ENCODE measurements at places on chromosomes 3 and 15.

DNA sequence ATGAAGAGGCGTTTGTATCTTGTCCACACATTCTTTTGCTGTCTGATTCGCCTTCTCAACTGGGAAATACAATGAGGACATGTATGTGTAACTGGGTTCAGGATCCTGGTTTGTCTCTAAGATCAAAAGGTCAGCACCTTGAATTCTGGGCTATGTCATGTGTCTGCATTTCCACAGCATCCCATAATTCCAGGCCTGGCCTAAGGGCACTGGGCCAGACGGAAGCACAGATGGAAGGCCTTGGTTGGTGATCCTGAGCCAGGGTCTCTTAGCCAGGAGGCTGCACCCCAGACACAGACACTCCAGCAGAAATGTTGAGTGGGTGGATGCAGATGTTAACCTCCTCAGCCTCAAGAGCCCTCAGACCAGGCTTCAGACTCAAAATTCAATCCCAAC is 23.7 kb upstream of the HERC1 start:
- no peak for DNase-seq

GRCh38 chr3:51500632-51501131 is 867 bp upstream of the DCAF1 start:
- DNase-seq: peak; percentile 27

- DNase-seq: no peak
Measured at GRCh38 chr3:152309535-152310307, 41.0 kb downstream of the MBNL1 start.

- DNase-seq: no peak
Measured at GRCh38 chr15:27884726-27885125, 214.4 kb downstream of the OCA2 start.

GRCh38 chr3:119340446-119340845 is 46.3 kb downstream of the ARHGAP31 start:
- no peak for DNase-seq

DNA sequence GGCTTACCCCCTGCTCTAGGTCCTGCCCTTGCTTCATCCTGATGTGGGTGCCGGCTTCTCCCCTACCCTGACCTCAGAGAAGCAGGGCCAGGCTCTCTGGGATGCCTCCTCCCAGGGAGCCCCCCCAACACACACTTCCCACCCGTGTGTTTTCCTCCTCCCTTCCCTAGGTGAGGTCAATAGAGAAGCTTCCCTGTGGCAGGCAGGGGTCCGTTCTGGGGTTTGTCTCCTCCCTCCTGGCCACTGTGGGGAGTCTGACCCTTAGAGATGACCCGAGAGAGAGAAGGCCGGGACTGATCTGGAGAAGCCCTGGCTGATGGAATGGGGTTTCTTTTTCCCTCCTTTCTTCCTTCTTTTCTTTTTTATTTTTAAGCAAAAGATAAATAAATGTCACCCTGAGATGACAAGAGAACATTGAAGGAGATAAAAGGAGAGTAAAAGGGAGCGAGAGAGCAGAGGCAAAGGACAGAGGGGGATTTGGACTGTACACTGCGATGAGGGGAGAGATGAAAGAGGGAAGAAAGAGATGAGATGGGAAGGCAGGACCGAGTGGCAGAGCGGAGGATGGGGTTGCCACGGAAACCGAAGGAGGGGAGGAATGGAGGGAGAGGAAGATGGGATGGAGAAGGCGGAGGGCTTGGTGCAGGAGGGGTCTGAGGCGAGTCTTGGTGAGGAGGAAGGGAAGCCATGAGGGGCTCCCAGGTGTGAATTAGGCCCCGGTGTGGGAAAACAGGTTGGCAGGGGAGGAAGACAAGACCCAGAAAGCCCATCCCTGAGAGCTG is 48.4 kb downstream of the IDH2 start:
- no peak for DNase-seq

DNA sequence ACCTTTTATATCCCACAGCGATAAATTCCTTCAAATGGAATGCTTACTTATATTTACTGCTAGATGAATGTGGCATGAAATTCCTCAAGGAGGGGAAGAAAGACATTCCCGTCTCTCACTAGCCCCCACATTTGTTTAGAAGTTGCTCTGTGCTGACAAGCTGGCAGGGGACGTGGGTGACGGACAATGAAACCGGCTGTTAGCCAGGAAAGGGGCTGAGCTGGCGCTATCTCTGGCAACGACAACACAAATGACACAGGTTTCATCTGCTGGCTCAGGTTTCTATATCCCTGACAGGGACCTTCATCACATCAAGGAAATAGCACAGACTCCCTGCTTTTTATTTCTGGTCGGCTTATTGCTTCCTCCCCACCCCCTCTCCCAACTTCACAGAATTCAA is 15.8 kb downstream of the RUVBL1 start:
- peak; percentile 69 for DNase-seq

- peak; percentile 37 for DNase-seq
Measured at GRCh38 chr3:141241616-141242376, 10.2 kb downstream of the PXYLP1 start.

GRCh38 chr15:51161491-51162220 is 67.0 kb upstream of the TNFAIP8L3 start:
- no peak for DNase-seq

DNA sequence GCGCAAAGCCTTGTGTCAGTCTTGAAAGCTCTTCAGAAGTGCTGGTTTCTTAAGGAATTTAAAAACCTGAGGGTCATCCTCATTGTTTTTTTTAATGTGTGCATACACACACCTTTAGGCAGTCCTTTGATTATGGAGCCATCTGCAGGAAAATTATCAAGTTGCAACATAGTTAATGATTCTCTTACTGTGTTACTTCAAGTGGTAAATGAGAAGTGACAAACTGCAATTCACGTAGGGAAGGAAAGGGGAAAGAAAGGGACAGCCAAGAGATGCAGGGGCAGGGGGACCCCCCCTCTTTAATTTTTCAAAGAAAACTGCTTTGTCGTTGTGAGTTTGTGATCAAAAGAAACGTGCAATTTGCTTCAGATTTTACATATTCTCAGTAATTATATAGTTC is 162.4 kb upstream of the CGNL1 start:
- no peak for DNase-seq

- DNase-seq: no peak
Measured at GRCh38 chr3:52982839-52983238, 63.0 kb downstream of the SFMBT1 start.

DNA sequence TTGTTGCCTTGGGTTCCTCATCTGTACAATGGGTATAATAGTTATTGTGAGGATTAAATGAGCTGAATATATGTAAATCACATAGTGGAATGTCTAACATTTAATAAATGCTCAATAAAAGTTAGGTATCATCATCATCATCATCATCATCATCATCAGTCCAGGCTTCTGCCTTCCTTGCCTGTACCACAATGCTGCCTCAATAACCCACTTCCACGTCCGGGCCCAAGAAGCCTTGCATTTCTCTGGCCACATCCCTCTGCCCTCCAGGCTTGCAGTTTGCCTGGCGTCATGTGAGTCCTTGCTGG is 137.4 kb downstream of the THSD4 start:
- DNase-seq: no peak

DNA sequence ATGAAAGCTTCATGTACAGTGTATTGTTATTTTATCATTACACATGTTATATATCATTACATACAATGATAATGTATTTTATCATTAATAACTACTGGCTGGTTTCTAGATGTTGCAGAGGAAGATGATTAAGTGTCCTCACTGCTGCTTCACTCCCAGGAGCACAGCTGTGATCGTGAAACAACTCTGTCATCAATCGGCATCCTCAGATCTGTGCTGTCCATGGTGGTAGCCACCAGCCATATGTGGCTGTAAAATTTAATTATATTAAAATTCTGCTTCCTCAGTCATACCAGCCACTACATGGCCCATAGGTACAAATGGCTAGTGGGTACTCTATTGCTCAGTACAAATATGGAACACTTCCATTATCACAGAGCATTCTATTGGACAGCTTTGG is 379.4 kb upstream of the CFAP20DC start:
- no peak for DNase-seq

DNA sequence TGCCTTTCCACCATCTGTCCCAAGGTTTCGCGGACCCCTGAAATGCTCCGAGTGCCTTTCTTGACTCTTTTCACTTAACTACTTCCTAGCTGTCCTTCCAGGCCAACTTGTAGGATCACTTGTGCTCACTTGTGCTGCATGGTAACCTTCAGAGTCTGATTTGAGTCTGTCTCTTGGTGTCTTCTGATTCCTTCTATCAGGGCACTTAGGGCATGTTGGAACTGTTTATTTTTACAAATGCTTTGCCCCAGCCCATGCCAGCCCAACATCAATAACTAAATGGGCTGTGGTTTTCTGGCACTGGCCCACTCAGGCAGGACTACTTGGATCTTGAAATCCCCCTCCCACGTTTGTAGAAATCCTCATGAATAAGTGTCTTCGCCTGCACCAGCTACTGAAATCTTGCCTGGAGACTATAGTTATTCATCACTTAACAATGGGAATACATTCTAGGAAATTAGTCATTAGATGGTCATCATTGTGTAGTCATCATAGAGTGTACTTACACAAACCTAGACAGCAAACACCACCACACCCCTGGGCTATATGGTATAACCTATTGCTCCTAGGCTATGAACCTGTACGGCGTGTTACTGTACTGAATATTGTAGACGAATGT is 123.1 kb upstream of the STRIT1 start:
- no peak for DNase-seq

Data from right lobe of liver (tissue), 6 donors.